ENCODE measurements at places on chromosomes 2 and 18.

DNA sequence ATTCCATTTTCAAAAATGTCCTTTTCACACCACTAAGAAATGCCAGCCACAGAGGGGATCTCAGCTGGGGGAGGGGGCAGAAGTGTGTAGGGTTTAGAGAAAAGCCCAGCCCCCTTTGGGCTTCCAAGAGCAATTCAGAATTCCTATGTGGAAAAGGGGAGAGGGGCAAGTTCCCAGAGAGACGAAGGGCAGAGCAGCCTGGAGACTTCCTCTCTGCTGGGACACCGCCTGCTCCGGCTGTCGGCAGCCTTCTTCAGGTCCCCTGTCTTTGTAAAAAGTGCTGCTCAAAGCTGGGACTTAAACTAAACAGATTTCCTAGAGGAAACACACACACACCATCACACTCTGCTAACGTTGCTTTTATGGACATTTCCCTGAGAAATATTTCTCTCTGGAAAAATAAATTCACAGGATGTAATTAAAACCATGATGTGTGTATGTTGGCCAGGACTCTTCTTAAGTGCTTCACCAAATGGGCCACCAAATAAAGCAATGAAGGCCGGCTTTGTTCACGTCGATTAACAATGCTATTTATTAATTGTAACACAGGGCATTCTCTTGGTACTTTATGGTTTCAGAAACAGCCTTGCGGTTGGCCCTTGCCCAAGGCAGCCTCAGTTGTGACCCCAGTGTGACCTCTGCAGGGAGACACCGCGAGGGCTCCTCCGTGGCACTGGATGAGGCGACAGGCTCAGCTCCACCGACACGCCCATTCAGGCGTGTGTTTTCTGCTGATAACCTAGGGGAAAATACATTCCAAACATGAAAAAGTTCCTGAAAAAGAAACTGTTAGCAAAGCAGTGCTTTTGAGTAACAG, 5.6 kb upstream of the ASB1 start:
- DNase-seq, result peak; percentile 38

- DNase-seq, result no peak
These were observed 10.0 kb upstream of the MTERF4 start for GRCh38 chr2:241112046-241112445.

- no peak for DNase-seq
These were observed 198.5 kb downstream of the SP3 start for GRCh38 chr2:173766537-173767289.

DNA sequence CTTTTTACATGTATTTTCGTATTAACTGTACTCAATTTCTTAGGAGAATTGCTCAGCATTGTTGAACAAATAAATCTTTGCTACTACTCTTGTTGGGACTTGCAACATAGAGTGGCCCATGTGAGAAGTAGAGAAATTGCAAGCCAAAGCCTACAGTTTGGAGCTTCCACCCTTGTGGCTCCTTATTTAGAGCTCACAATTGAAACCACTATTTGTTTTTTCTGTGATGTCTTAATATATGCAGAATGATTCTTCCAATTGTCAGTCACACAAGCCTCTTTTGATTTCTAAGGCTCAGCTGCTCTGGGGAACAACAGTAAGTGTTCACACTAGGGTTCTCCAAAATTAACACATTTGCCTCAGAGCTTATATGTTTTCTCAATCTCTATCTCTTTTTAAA, 60.2 kb upstream of the GALNT13 start:
- no peak for DNase-seq

- DNase-seq, result no peak
These were observed 29.7 kb downstream of the KDM3A start for GRCh38 chr2:86470890-86471289.

- no peak for DNase-seq
These were observed 18.9 kb downstream of the SDC1 start for GRCh38 chr2:20205915-20206524.

GRCh38 chr18:13428319-13428718, 209.8 kb downstream of the LDLRAD4 start:
- no peak for DNase-seq

DNA sequence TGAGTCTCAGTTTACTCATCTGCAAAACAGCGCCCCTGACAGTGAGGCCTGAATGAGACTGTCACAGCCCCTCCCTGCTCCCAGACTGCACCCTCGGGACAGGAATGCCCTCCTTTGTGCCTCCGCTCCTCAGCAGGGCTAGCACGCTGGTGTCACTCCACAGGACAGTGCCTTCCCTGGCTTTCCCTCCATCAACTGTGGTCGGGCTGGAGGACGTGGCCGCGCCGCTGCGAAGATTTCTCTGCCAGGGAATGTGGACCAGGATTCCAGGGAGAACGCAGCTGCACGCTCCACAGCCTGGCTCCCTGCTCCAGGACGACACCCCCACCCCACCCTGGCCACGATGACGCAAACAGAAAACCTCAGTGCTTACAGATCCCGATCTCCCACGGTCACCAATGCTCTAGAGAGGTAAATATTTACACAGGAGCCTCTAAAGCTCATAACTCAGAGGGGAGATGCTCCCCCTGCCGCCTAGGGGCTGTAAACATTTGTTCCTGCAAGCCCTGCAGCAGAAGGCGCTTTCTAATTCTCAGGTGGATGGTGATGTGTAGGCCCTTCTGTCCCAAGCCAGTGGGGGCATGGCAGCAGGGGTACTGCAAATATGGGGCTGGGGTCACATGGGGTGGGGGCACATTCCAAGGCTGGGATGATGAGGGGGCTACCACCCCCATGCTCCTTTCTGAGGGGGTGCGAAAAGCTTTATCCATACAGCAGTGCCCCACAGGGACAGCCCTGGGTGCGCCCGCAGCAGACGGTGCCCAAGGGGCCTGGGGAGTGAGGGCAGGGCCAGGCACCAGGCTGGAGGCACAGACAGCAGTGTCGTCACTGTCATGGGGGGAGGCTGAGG, 12.4 kb downstream of the HS6ST1 start:
- peak; percentile 87 for DNase-seq

DNA sequence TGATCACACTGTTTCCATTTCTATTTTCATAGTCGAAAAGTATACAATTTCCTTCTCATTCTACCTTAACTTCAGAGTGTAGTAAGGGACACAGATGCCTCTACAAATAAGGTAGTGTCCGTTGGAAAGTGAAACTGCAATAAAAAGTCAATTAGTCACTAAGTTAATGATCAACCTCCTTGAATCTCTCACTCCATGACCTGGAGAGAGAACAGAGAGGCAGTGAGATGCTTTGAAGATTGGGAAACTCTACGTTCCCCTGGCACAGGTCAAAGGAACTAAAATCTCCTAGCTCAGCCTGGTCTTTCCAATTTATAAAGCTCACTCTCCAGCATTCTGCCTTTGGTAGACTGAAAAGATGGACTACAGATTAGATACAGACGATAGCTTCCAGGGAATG, 153.8 kb upstream of the ACAA2 start:
- DNase-seq, result peak; percentile 54

DNA sequence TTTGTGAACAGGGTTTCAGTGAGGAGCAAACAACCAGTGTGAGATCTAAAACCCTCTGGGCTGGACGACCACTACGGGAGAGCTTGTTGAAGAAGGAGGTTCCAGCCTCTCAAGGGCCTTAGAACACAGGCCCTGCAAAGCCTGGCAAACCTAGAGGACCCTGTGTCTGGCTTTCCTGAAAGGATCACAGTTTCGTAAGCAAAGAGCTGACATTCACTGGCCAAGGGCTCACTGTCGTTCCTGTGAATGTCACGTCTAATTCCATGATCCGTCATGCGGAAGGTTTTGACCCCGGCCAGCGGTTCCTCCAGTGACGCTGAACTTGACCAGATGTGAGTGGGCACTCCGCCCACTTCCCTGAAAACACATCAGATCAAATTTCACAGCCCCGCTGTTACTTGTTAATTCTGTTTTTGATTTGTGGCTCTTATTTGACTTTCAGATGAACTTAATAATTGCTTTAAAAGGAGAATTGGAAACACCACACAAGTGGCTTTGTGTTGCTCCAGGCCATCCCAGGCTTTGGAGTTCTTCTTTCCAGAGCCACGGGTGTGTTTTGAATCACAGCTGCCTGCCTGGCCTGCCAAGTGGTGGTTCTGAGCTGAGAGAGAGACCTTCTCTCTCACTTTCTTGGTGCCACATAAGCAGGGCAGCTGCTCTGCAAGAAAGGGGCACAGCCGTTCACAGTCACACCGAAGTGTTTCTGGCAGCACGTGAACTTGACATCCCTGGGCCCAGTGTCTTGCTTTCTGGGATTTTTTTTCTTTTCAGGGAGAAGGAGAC, 308.4 kb downstream of the NDUFA10 start:
- DNase-seq, result peak; percentile 57

GRCh38 chr2:20226152-20226545, 1.2 kb upstream of the SDC1 start:
- no peak for DNase-seq

GRCh38 chr18:37299471-37300304, 265.9 kb downstream of the CELF4 start:
- peak; percentile 98 for DNase-seq

GRCh38 chr18:45793264-45793965, 32.1 kb upstream of the SIGLEC15 start:
- no peak for DNase-seq

All from hepatocyte (in vitro differentiated cells).